Activated CD4-positive, alpha-beta T cell treated with anti-CD3 and anti-CD28 coated beads for 24 hours (primary cell): ENCODE measurements at places on chromosomes 4 and X.

DNA sequence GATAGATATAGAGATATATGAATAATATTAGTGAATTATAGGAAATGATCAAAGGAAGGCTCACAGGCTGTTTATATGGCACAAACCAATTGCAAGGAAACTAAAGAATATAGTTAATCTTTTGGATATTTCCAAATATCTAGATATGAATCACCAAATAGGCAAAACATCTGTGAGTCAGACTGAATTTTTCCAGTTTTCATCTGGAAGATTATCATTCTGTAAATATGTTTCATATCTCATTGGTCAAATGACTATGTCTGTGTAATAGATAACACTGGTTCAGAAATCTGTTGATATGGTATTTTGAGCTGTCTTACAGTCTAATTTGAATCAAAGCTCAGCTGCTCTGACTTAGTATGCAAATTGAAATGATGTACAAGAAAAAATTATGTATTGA lies 303.6 kb downstream of the FAM133A start:
- no peak for DNase-seq

DNA sequence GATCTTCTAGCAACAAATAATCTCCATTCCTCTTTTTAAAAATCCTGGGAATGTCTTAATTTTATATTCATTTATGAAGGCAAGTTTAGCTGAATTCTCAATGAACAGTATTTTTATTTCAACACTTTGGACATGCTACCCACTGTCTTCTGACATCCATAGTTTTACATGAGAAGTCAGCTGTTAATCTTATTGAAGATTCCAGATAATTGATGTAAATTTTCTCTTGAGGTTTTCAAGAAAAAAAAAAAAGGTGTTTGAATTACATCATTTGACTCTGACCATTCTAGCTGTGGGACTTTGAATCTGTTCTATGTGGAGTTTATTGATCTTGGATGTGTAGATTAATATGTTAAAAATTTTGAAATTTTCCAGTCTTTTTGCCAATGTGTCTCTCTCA lies 28.0 kb downstream of the PDHA2 start:
- no peak for DNase-seq

- no peak for DNase-seq
Observed at GRCh38 chr4:34148322-34148908, 2095.9 kb downstream of the ARAP2 start.

- DNase-seq = no peak
Observed at GRCh38 chr4:48683784-48684666, 96.1 kb downstream of the FRYL start.

DNA sequence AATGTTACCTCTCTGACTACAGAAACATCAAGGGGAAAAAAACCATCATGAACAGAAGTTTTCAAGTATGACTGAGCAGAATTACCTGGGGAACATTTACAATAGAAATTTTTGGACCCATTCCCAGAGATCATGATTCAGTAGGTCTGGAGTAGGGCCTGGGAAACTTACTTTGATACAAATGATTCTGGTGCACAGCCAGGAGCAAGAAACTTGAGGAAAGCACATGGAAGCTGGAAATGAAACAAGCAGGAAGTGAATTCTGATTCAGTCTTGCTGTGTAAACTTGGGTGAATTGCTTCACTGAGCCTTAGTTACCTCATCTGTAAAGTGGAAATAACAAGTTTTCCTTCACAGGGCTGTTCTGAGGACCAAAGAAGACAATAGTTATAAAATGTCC lies 192.5 kb upstream of the TAPT1 start:
- DNase-seq = no peak

DNA sequence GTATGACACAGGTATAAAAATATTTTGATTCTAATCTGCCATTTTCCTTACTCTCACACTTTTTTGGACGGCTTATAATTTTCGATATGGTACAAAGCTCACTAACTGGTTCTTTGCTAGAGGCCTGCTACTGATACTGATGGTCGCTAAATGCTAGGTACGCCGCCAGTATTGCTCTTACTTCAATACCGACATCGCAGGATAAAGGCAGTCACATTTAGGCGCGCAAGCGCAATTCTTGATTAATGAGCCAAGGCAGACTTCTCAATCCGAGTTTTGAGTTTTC lies 557 bp upstream of the USP38 start:
- no peak for DNase-seq

- DNase-seq = no peak
Observed at GRCh38 chr4:85701861-85702321, 226.9 kb downstream of the ARHGAP24 start.

DNA sequence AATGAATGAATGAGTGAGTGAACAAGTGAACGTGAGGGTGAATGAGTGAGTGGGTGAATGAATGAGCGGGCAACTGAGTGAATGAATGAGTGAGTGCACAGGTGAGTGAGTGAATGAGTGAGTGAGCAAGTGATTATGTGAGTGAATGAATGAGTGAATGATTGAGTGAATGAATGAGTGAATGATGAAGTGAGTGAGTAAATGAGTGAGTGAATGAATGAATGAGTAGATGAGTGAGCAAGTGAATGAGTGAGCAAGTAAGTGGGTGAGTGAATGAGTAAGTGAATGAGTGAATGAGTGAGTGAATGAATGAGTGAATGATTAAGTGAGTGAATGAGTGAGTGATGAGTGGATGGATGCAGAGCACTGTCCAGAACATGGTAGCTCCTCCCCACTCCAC lies 205.8 kb downstream of the STK32B start:
- DNase-seq = no peak

DNA sequence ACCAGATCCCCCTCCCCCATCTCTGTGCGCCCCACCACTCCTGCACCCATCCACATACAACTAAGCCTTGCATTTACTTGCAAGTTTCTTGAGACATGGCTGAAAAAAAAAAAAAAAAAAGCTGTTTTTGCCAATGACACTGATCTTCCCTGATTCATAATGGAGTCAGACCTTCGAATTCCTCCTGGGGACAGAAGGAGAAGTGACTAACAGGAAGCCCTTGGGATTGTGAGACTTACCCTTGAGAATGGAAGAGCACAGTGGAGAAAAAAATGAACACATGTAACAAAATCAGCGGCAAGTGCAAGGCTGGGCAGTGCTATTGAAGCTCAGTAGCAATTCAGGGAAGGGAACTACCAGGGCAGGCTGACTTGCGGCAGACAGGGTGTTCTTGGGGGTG lies 288.4 kb downstream of the BCOR start:
- no peak for DNase-seq

DNA sequence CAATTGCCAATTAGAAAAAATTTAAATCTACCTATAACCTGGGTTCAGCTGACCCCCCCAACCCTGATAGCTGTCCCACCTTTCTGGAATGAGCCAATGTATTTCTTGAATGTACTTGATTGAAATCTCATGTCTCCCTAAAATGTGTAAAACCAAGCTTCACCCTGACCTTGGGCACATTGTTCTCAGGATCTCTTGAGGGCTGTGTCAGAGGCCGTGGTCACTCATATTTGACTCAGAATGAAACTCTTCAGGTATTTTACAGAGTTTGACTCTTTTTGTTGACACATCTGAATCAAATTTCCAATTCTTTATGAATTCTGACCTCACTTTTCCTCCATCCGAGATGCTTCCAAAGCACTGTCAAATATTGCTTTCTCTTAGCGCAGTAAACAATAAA lies 115.3 kb upstream of the BEND4 start:
- no peak for DNase-seq

DNA sequence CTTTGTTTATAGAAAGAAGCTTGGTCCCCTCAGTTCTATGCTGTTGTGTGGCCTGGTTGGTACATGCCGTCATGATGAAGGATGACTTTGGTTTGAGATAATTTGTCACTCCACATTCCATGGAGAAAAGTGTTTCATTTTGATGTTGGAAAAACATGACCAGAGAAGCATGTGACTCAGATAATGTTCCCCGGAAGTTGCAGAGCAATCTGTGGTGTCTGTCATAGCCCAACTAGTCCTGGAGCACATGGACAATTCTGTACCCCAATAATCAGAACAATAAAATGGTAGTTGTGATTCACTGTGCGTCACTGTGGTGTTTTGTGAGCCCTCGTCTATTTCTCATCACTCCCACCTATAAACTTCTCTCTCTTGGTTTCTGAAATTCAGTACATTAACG lies 85.1 kb downstream of the PDK3 start:
- no peak for DNase-seq

GRCh38 chr4:3124070-3124767 lies 49.7 kb downstream of the HTT start:
- no peak for DNase-seq

GRCh38 chrX:65668377-65669310 lies 1.2 kb downstream of the MSN start:
- DNase-seq = peak; percentile 36

- DNase-seq = no peak
Observed at GRCh38 chr4:123520325-123520724, 123.7 kb downstream of the SPRY1 start.

GRCh38 chrX:50691820-50692219 lies 122.2 kb downstream of the SHROOM4 start:
- DNase-seq = peak; percentile 16

DNA sequence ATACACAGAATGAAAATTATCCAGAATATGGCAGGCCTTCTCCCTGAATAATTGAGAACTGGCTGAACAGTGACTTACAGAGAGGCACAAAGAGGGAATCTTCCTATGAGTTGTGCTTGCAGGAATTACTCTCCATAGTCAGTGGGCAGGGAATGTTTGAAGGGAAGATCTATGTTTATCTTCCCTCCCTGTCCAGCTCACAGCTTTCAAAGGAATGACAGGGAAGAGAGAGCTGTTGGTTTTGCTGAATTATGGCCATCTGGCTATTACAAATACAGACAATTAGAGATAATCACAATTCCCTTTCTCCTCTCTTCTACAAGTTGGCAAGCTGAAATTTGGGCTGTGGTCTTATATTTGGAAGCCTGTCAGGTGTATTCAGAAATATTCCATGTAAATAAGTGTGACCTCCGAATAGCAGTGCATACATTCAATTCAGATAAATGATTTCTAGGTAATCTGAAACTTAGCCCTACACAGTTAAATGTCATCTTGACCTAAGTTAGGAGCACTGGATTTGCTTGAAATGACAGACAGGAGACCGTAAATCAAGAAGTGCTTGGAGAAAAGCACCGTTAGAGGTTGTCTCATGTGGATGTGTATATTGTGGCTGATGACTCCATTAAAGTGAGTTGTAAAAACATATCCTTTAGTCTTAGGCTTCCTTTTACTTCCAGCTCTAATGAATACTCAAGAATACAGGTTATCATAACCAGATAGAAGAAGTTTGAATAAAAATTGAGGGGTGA lies 136.8 kb downstream of the C4orf33 start:
- no peak for DNase-seq

GRCh38 chr4:3829956-3830773 lies 64.0 kb downstream of the ADRA2C start:
- no peak for DNase-seq

DNA sequence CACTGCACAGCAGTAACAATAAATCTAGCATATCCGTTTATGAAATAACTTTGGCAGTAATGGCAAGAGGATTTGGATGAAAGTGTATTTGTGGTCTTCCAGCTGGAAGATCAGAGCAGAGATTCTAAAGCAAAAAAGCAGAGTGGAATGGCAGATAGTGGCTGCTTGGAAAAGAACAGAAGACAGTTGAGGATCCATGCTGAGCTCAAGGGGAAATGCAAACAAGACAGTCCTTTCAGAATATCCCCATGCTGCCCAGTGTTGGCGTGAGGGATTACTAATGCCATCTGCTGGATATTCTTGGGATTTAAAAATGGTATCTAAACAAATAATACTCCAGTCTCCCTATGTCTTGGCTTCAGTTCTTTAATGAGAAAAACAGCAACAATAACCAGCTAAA lies 629.1 kb upstream of the ATOH1 start:
- no peak for DNase-seq

DNA sequence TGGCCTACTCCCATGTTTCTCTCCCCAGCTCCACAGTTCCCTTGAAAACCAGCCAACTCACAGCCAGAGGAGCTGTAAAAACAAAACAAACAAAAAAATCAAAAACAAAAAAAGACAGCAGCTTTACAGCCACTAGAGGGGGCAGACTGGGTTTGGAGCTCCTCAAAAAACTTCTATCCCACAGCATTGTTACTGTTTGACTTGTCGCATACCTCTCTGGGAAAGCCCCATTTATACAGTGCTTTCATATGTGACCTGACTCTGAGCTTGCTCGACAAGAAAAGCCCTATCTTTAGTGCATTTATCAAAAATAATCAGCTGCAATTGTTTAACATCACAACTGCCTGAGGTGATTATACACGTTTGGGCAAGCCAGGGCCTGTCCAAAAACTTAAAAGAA lies 21.6 kb downstream of the TSPAN6 start:
- DNase-seq = no peak

DNA sequence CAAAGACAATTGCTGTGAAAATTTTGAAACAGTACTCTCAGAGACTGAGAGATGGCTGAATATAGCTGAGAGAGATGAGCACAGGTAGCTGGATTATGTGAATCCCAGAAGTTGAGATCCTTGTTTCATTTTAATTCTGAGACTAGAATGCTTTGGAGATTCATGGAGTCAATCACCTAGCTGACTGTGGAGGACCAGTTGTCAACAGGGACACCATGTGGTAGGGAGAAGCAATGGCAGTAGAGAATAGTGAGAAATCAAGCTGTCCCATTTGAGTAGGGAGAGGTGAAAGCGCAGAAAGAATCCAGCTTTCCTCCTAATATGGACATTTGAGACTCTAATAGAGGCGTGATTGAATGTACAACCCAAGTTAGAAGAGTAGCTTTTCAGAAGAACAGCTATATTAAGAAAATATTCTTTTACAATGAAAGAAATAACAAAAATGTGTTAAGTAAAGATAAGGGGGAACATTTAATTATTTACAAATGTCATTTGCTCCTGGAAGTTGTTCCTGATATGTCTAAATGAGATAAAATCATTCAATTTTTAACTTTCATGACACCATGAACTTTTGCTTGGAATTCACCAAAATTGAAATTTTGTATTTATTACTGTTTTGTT lies 30.3 kb upstream of the GLRB start:
- DNase-seq = no peak

DNA sequence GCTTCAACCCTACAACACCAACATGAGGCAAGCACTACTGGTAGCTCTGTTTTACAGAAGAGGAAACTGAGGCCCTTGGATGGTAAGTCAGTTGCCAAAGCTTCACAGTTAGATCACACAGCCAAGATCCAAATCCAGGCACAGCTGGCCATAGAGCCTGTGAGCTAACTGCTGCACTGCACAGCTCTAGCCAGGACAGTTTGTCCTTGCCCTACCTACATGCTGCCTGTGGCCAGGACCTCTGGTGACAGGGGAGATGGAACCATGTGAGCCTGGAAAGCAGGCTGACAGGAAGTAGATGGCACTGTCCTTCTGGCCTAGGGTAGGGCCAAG lies 257.8 kb downstream of the FBXW7 start:
- DNase-seq = no peak

GRCh38 chr4:10877076-10877475 lies 192.5 kb upstream of the CLNK start:
- DNase-seq = no peak

DNA sequence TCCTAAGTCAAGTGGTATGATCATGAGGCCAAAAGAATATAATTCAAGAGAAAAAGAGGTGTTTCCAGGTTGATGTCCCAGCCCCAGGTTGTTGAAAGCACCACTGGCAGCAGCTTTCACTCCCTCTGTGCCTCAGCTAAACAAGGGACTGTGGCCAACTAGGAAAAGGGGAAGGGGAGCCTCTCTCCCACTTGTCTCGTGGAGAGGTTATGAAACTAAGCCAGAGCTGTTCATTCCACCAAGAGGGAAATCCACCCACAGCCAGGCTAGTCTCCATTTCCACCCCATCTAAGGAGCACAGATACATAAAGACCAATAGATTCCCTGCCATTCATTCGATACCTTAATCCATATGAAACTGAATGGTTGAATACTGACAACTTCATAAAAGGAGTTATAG lies 8.1 kb downstream of the ANXA5 start:
- DNase-seq = no peak

GRCh38 chrX:22975786-22976185 lies 24.0 kb upstream of the DDX53 start:
- DNase-seq = no peak
